ENCODE measurements at places on chromosomes 1 and 21. TPM values are rescaled to one million over a fixed set of nuclear protein-coding genes. Genes with fewer than 3 reads are reported as not detected.

Gene SFN
- total RNA-seq: 83.8 TPM

Gene INKA2
- 13.3 TPM for total RNA-seq

Gene ZNF648
- total RNA-seq: not detected

Gene GPR25
- 0.32 TPM for total RNA-seq

Gene PGLYRP4
- not detected for total RNA-seq

Gene PCP4
- total RNA-seq: 1.0 TPM

Gene NPHS2
- not detected for total RNA-seq

Gene S100A9
- total RNA-seq: 418 TPM

Gene LYPD8
- not detected for total RNA-seq

Gene TSACC
- total RNA-seq: not detected

Gene RSPO1
- total RNA-seq: 9.1 TPM

Gene KRTAP19-1
- not detected for total RNA-seq

Gene KRTAP19-3
- total RNA-seq: not detected

Gene CYP4A22
- total RNA-seq: not detected

GRCh38 chr1:54886724-54887664, at the start of gene DHCR24:
Gene DHCR24 (minus strand): TSS chr1:54887195. CDS start chr1:54887119, 76 bp downstream.
- peak; percentile 95 for DNase-seq

- no peak for DNase-seq
Observed at GRCh38 chr1:58908561-58909560, 125.0 kb upstream of the JUN start.

- no peak for DNase-seq
Observed at GRCh38 chr1:237386362-237387143, 344.6 kb downstream of the RYR2 start.

GRCh38 chr1:224245188-224245587, 62.1 kb downstream of the DEGS1 start:
- peak; percentile 73 for DNase-seq

- DNase-seq: peak; percentile 66
Observed at GRCh38 chr1:55053265-55053954, 14.1 kb downstream of the PCSK9 start.

DNA sequence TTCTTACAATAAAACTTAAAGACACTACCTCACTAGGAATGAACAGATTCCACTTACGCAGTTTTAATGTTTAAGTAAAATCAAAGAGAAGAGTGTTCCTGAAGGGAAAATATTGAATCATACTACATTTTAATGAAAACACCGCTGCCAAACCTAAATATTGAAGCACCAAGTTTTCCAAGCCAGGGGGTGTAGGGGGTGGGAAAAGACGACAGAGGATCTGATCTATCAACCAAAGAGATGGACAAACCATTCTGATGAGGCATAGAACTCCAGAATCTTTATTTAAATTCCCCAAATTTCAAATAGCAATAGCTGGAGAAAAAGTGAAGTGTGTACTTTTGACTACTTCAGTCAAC, 1.2 kb downstream of the ELK4 start:
- no peak for DNase-seq

DNA sequence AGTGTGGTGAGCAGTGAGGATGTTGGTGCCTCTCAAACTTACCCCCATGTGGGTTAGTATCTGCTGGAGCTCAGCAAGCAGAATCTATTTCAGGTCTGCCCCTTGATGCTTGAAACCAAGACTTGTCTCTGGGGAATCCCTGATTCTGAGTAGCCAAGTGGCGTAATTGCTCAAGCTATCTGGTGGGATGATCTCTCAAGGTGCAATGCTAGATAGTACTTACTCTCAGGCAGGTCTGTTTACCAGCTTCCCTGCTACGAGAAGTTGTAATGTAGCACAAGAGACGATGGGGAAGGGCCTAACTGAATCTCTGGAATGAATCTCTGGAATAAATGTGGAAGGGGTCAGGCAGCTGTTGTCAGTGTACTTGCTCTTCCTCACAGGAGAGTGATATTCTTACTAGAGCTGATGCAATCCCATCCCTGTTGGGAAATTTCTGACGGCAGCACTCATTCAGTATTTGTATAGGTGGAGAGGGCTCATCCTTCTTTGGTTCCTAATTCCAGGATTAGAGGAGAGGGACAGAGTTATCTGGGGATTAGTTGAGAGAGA, 65.4 kb downstream of the MACF1 start:
- DNase-seq: no peak

DNA sequence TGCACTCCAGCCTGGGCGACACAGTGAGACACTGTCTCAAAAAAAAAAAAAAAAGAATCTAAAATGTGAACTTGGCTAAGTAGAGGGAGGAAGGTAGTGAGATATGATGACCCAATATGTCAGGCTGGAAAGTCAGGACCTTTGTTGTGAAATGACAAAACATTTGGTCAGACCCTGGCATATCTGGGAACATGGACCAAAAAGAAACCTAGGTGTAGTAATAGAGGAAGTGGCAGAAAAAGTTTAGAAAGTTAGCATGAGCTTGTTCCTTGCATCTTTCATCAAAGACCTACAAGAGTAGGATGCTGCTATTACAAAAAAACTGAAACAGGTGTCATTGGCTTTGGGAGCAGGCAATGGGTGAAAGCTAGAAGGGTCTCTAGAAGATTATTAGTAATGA, 7.3 kb upstream of the S100A3 start:
- DNase-seq: no peak

- DNase-seq: no peak
Observed at GRCh38 chr1:73911849-73912248, 286.1 kb downstream of the LRRIQ3 start.

DNA sequence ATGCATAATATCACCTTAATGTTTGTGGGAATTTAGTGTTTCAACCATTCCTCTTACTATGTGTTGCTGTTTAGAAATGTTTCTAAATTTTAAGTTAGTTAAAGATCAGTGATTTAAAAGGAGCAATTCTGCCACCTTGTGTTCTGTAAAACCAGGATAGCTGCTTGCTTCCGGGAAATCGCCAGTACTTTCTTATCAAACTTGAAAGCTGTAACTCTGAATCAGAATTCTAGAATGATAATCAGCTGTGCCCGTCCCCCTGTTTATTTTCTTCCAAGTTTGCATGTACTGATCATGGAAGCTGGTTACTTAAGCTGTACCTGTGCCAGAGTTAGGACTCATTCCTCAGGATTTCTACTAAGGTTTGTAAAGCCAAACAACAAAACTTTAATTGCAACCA, 656.4 kb downstream of the LTN1 start:
- DNase-seq: no peak

GRCh38 chr21:44416193-44416592, 39.1 kb upstream of the LRRC3 start:
- DNase-seq: peak; percentile 18

- DNase-seq: no peak
Observed at GRCh38 chr21:32834211-32834915, 62.8 kb upstream of the PAXBP1 start.

DNA sequence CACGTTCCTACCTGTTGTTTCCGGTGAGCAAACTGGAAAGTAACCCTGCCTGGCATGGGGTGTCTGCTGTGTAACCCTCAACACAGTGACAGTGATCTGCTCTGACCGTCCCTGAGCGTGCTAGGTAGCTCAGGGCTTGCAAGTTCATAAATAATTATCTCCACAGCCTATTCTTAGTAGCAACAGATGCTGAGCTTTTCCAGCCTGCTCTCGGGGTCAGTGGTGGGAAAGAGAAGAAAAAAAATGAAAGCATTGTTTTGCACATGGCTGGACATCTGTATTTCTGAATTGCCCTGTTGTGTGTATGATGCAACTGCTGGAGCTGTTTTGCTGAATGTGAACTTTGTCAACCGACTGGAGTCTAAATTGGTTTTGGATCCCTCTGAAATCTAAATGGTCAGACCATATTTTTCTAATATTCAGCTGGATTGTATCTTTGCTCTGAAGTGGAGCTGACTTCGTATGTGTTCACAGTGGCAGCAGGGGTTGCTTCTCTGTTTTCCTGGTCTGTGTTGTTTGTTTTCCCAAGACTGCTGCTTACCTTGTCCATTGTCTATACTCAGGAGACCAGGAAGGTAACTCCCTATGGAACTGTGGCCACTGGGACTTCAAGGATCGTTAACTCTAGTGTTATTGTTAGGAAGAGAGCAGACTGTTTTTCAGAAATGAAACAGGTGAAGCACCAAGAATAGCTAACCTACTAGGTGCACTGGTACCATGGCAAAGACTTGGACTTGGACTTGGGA, 27.0 kb downstream of the TGFB2 start:
- DNase-seq: no peak

DNA sequence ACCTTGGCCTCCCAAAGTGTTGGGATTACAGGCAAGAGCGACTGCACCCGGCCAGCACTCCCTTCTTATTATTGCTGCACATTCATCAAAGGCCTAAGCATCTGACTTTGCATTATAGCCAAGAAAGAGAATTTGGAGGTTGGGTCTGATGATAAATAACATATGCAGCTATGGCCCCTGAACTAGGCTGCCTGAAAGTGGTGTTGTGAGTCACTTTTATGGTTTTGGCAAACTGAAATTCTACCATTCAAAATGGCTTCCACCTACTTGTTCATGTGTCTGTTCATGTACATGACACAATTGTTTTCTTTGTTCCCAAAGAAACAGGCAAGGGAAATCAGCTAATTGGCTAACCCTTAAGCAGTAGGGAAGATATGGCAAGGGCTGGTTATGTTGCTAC, 25.0 kb upstream of the UAP1 start:
- no peak for DNase-seq

DNA sequence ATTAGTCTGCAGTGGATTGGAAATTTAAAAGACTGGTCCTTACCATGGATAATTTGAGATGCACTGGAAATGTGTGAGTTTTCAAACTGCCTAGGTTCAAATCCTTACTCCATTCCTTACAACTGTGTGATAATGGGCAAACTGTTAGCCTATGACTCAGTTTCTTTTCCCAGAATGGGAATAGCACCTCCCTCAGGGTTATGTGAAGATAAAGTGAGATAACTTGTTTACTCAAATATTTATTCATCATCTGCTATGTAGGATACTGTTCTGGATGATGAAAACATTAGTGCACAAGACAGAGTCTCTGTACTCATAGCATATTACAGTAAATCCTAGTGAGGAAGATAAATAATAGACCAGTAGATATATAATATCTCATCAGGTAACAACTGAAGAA, 28.6 kb downstream of the LRIG2 start:
- no peak for DNase-seq

DNA sequence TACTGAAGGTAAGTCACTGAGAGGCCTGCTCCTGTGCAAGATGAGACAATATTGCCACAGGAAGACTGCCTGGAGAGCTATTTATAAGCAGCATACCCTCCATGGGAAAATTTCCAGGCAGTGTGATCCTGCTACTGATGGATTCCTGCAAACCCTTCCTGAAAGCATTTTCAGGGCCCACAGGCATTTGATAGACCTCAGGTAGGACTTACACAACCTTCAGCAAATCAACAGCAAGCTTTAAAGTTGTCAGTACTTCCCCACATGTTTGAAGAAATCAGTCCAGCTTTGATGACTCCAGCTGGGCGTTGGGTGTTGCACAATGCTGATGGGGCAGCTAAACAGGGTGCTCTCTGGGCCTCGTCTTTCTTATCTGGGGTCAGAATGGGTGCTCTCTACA, 108.8 kb downstream of the PLXNA2 start:
- DNase-seq: no peak

DNA sequence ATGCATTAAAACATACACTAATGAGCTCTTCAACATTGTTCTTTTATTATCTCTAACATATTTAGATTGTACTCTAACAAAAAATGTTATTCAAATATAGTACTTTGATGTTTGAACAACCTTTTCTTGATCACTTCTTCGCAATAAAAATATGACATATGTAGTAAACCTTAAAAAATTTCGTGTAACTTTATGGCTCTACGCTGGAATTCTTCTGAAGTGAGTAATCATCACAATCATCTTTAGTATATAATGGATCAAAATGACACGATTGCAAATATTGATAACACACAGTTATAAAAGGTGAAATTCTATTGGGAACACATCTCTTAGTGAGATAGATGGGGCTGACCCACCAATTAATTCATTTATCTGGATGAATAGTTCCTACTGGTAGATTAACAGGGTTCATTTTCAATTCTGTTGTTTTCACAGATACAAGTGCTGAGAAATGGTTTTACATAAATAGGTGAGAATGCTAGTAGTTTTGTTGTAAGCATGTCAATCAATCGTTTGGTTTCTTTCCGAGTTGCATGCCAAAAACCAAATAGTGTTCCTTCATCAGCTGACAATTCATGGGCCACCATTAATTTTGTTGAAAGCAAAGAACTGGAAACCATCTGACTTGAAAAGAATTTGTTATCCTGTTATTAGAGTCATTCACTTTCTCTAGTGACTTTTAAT, 1.5 kb upstream of the ZMPSTE24 start:
- DNase-seq: no peak

- DNase-seq: peak; percentile 84
Observed at GRCh38 chr1:18950401-18951026, 6.0 kb downstream of the IFFO2 start.

DNA sequence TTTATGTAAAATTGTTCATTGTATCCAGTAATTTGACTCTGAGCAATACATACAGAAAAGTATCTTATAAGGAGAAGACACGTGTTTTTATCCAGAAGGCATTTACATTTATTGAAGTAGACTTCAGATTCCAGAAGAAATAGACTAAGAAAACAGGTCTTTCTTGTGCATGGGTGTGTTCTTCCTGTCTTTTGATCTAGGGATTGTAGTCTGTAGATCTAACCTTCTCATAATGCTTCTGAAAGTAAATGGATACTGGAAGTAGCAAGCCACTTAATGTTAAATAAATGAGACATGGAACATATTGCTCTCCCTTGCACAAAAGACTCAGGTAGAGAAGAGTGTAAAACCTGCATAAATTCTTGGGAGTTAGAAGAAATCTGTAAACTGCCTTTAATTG, 853.2 kb upstream of the B3GALT2 start:
- DNase-seq: no peak

DNA sequence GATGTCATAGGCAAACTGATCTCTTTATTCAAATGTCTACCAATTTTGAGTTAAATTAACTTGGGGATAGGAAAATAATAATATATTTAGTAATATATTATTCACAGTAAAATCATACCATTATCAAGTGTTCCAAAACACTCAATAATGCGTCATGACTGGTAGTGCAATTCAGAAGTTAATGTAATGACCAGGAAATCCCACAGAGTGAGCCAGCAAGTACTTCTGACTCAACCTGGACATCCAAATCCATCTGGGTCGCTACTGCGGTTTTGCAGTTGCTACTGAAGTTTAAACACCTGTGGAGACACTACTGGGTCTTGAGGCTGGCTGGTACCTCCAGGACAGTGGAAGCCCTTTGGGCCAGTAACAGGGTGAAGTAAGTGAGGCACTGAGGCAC, 44.8 kb downstream of the DPYD start:
- no peak for DNase-seq

DNA sequence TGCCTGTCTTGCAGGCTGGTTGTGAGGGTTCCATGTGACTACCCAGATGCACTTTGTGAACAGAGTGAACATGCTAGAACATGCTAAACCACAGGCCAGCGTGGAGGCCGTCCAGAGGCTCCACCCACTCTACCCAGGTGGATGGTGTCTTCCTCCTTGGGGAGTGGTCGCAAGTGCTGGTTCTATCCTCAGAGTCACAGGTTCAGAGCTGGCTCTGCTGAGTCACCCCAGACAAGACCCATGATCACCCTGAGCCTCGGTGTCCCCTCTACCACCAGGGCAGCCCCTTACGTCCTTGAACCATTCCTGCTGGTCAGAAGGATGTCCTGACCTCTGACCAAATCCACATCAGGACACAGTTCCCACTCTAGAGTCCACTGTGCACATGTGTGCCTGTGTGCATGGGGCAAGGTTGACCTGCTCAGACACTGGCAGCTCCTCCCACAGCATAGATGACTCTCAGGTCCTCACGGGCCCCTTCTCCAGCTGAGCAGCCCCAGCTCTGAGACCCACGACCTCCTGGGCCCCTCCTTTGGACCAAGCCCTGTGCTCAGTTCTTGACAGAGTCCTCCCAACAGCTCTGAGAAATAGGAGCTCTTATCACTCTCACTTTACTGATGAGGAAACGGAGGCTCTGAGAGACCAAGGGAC, 391.8 kb downstream of the MATN1 start:
- no peak for DNase-seq

All from upper lobe of right lung (tissue), 1 donor.